HuH-7.5 (cell line): ENCODE measurements at places on chromosomes 4 and X.

- no peak for DNase-seq
Observed at GRCh38 chrX:1205681-1206611, 6.5 kb downstream of the CRLF2 start.

- no peak for DNase-seq
Observed at GRCh38 chr4:83113429-83113786, 1.1 kb downstream of the PLAC8 start.

- no peak for DNase-seq
Observed at GRCh38 chrX:151899622-151900021, 13.1 kb upstream of the MAGEA4 start.

DNA sequence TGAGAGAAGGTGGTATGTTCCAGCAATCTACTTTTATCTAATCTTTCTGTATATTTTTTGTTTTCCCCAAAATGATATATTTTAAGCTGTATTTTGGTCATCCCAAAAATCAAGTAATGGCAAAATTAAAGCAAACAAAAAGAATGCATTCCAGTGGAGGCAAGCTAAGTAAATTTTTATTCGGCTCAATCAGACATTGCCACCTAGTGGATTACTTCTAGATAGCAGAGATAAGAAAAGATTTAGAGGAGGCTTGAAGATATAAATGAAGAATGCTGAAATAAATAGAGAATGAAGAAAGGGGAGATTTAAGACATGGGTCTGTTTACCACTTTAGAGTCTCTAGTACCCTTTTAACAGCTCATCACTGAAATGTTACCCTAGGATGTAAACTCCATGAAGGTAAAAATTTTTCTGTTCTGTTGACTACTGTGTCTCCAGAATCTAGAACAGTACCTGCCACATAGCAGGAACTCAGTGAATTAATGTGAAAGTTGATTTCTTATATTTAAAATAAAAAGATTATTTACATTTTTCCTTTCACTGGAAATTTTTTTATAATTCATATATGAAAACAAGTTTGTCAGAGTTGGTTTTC is 110.9 kb upstream of the ANK2 start:
- DNase-seq = no peak

DNA sequence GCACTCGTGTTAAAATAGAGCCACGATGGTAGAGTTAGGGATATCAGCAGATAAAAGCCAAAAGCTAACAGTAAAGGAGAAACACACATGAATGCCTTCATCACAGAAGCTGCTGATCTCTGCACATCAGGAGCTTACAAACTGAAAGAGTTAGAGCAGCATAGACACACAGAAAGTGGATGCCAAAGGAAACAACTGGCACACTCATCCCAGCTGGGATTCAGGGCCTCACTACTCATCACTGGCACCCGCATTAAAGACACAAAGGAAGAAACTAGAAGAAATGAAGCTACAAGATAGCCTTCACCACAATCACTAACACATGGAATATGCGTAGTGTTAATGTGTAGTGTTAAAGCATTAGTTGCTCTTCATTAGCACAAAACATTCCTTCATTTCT is 156.4 kb upstream of the TBL1X start:
- DNase-seq = no peak

DNA sequence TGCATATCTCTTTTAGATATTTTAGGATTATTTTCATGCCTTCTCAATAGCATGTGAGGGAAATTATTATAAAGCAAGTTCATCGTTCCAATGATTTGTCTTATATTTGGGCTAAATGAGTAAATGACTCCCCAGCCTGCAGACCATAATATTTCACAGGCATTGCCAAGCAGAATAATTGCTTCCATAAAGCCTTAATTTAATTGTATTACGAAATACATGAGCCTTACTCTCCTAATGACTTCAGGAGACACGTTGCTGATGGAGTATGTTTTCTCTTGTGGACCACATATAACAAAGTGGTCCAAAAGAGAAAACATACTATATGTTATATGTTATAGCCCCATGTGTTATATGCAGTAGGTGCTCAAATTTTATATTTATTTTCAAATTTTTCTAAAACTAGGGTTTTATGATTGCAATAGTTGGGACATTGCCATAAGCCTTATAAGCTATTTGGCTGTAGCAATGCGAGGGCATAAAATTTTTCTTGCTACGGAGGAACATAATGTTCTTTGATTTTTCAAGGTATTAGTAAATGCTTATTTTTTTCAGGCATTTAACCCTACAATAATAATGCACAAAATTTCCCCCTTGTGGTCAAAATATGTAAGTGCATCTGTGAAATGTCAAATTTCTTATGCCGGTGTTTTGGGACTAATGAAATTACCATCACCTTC is 26.2 kb upstream of the TMPRSS11D start:
- DNase-seq = no peak

DNA sequence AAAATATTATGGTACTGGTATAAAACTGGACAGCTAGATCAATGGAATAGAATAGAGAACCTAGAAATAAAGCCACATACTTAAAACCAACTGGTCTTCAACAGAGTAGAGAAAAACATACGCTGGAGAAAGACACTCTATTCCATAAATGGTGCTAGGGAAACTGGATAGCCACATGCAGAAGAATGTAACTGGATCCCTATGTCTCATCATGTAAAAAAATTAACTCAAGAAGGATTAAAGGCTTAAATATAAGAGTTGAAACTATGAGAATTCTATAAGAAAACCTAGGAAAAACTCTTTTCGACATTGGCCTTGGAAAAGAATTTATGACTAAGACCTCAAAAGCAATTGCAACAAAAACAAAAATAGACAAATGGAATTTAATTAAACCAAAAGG is 114.6 kb downstream of the PCDH18 start:
- no peak for DNase-seq

DNA sequence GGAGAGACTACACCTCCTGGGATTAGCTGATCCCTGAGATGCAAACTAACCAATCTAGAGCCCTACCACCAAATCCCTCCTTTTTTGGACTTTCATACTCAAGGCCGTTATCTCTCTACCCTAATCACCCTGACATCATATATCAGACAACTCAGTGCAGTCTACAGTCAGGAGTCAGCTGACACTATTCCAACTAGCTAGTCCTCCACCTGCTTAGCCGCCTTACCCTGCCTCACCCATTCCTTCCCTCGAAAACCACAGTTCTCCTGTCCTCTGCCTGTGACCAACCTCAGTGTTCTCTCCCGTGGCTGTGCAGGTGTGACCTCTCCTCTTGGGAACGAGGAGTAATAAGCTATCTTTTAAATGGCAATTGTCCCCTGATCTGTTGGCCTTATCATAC is 1.8 kb upstream of the PPEF2 start:
- no peak for DNase-seq

- no peak for DNase-seq
Observed at GRCh38 chr4:88860586-88860985, 163.0 kb upstream of the NAP1L5 start.

DNA sequence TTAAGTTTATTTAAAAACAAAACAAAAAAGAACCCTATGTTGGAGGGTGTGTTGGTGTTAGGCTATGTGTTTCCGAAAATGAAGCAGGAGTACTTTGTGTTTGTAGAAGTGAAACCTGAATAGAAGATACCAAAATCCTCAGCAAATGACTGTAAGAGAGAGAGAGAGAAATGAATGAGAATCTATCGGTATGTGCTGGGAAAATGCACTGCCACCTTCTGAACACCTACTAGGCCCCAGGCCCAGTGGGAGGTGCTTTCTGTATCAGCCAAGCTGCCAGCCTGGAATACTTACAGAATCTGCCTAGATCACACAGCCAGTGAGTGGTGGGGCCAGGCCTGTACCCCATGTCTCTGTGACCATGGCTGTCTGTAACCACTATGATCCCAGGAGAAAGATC is 14.9 kb upstream of the PIM2 start:
- DNase-seq = no peak

- no peak for DNase-seq
Observed at GRCh38 chr4:54571293-54572151, 86.2 kb upstream of the KIT start.

GRCh38 chr4:143369552-143369951 is 32.9 kb downstream of the GAB1 start:
- DNase-seq = no peak

DNA sequence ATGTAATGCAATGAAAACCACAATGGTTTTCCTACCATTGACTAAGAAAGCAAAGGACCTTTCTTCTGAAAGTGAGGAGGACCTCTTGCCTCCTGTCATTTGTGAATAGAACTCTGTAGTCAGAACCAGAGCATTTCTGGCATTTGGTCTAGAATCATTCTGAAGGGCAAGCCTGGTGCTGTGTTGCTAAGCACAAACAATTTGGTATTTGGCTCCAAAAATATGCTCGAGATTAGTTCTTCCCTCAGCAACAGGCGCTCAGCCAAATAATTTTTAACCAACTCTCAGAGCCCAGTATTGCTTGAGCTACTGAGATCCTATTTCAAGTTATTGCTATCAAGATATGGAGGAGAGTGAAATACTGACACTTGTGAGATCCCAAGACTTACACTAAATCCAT is 71.0 kb downstream of the SNCA start:
- DNase-seq = no peak

- no peak for DNase-seq
Observed at GRCh38 chr4:26349496-26349895, 28.7 kb downstream of the RBPJ start.

DNA sequence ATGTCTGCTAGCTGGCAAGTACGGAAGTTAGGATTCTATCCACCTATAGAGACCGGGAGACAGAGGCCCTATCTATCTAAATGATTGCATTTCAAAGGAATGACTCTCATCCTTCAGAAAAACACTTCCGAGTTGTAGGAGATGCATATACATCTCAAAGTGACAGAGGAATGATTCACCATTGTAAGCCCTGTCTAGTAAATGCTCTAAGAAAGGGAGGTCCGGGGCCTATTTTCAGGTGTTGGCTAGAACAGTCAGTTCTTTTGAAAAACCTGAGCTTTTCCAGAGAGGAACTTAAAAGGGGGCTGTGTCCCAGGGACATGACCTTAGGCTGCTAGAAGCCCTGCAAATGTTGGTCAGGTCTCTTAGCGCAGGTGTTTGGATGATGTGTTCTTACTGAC is 262.9 kb upstream of the IL1RAPL1 start:
- no peak for DNase-seq

GRCh38 chr4:38728631-38729141 is 54.1 kb downstream of the TLR10 start:
- peak; percentile 23 for DNase-seq

- no peak for DNase-seq
Observed at GRCh38 chr4:5467111-5467510, 241.2 kb downstream of the EVC2 start.

GRCh38 chrX:26922278-26922677 is 540.9 kb downstream of the PPP4R3C start:
- no peak for DNase-seq

GRCh38 chr4:4387531-4388310 is 819 bp downstream of the NSG1 start:
- DNase-seq = no peak

DNA sequence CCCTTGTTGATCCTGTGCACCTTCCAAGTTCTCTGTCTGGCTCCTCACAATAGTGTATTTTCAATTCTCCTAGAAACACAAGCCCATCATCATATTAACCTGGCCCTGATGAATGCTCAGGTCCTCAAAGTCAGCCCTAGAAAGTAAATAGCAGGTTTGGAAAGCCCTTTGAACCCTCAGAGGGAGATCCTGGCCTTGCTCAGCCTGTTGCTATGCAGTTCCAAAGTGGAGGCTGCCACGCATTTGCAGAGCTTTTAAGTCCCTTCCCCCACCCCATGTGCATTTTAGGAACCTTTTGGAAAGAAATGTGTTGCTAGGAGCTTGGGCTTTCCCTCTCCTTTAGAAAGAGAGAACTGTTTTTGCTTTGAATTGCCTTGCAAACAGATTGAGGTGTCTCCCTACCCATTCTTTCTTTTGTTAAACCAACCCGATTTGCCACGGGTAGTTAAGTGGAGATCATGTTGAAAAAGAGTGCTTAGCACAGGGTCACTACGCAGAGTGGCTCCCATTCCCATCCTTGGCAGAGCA is 12.2 kb downstream of the MAMLD1 start:
- DNase-seq = no peak

DNA sequence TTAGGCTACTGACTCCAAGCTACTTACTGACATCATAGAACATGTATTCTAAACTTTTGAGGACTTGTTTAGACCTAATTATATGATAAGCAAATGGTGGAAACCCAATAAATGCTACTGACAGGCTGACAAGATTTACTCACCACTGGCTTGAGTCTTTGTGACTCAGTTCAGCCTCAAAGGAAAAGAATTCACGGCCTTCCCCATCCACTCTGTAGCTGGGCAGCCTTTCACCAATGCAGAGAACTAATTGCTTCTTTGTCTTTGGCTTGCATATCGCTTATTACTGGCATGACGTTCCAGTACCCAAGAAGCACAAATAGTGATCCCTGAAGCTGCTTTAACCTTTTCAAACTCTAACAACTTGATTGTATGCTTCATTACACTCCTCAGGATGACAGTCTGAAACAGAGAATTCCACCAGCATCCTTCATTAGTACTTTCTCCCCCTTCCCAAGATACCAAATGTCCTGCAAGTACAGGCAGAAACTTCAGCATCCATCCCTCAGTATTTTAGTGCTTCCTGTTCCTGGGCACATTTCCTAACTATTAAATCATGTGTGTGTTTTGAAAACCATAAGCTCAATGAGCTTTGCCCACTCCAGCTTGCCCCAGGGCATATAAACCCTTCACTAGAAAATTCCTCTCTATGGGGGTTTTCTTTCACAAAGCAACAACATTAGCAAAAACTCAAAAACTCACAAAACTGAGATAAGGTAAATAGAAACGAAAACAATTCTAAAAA is 298.1 kb upstream of the SLC7A11 start:
- DNase-seq = no peak

- no peak for DNase-seq
Observed at GRCh38 chr4:105978684-105979296, 83.5 kb downstream of the NPNT start.

DNA sequence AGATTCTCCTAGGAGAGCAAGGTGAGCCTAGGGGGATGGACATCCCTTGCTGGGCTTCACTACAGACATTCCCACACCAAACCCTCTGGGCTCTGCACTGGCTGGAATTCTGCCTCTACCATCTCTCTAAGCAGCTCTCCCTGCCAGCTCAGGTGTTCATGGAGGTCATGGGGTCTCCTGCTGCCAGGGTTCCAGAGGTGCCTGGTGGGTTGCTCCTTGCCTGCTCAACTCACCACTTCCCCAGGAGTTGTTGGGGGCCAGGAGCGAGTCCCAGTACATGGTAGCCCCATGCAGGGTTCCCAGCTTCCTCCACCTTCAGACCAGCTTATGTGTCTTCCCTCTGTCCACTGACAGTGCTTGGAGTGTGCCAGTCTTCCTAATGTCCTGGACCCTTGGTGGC is 167.8 kb upstream of the PAQR3 start:
- no peak for DNase-seq

GRCh38 chr4:74376888-74377483 is 12.0 kb downstream of the EREG start:
- peak; percentile 37 for DNase-seq

- DNase-seq = no peak
Observed at GRCh38 chrX:19680580-19680979, 165.3 kb upstream of the MAP3K15 start.
